ENCODE measurements at places on chromosomes 7 and 10.

DNA sequence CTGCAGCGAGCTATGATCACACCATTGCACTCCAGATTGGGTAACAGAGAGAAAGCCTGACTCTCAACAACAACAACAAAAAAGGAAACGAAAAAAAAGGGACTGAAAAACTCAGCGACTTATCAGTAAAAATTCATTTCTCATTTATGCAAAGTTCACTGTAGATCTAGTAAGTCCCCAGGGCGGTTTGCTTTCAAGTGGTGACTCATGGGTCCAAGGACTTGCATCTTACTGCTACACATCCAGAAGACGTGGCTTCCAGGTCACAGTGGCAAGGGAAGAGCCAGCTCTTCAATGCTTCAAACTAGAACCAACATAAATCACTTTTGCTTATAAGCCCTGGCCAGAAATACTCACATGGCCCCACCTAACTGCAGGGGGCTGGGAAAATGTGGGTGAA is 178.3 kb upstream of the AUTS2 start:
- DNase-seq: no peak

DNA sequence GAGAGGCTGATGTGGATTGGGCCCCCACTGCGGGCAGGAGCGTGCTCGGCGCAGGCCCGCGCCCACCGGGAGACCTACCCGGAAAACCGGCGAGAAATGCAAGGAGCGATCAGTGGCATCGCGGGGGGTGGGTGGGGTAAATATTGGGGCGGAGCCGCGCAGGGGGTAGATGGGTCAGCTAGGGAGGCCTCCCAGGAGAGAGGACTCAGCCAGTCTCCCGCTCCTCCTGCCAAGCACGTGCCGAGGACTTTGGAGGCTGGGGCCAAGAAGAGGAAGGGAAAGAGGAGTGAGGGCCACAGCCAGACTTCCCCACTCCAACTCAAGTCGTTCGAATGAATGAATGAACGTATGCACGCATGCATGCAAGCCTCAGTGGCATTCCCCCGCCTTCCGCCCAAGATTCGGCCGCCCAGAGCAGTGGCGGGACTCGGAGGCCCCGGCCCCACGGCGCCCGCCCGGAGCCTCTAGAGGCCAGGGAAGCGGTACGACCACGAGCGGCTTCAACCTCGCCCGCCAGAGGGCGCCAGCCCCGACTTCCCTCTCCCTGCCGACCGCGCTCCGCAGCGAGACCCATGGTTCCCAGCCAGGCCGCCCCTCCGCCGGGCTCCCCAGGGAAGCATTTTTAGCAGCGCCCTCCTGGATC is 3.6 kb downstream of the NPM3 start:
- DNase-seq: peak; percentile 80

GRCh38 chr10:3192856-3193635 is 20.5 kb upstream of the PITRM1 start:
- peak; percentile 53 for DNase-seq

DNA sequence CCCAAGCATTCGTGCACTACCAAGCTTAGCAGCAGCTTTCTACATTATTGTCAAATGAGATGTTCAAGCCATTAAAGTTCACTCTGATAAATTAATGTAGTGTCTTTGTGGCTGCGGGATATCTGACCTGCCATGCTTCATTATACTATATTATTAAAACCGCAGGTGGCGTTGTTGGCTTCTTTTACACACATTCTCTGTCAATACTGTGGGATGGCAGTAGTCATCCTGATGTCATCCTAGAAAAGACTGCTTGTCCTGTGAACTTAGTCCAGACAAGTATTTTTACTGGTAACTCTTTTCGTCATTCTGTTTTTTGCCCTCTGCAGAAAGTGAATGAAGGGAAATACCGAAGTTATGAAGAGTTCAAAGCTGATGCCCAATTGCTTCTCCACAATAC is 103.9 kb downstream of the ZMYND11 start:
- DNase-seq: no peak

DNA sequence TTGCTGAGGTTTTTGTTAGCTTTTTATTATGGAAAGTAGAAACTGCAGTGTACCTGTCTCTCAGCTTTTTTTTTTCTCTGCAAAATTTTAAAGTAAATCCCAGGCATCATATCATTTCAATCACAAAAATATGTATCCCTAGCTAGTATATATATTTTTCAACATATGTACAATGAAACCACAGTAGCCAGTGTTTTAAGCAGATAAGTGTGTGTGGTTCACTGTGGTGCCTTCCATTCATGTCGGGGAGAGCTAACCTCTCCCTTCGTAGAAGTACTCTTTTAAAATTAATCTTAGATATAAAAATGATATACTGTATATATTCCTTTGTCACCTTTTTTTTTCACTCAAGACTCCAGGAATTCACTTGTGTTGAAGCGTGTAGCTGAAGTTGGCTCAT is 22.7 kb downstream of the CUL1 start:
- DNase-seq: no peak

GRCh38 chr10:84012831-84013458 is 126.4 kb upstream of the GHITM start:
- no peak for DNase-seq

DNA sequence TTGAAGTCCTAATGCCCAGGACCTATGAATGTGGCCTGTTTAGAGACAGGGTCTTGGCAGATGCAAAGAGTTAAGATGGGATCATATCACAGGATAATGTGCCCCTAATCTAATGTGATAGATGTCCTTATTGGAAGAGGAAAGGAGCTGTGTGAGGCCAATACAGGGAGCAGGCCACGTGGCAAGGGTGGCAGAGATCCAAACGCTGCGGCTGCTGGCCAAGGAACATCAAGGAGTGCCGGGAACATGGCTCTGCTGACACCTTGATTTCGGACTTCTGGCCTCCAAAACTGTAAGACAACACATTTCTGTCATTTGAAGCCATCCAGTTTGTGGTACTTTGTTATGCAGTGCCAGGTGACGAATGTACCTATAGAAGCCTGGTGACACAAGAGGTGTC is 37.7 kb upstream of the EZH2 start:
- no peak for DNase-seq

Data from CD4-positive, alpha-beta T cell treated with Interleukin-4 for 1 hour (primary cell).